ENCODE measurements at places on chromosomes 6 and 20.
A peak's percentile ranks its signal among the peaks of the same experiment; 100 is the strongest.

DNA sequence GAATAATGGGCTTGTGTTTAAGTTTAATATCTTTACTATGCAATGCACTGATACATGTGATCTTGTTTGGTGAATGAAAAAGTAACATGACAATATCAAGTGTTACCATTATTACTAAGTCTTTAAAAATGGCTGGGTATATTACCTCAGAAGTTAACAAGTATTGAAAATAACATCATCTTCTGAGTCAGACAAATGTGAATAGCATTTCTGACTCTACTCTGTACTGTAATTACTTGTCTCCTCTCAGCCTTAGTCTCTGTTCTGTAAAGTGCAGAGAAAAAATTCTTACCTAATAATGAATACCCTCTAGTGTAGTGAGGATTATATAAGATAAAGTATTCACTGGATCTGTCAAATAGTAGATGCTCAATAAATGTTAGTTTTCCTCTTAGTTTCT is 47.0 kb upstream of the GCLC start:
- no peak for DNase-seq

DNA sequence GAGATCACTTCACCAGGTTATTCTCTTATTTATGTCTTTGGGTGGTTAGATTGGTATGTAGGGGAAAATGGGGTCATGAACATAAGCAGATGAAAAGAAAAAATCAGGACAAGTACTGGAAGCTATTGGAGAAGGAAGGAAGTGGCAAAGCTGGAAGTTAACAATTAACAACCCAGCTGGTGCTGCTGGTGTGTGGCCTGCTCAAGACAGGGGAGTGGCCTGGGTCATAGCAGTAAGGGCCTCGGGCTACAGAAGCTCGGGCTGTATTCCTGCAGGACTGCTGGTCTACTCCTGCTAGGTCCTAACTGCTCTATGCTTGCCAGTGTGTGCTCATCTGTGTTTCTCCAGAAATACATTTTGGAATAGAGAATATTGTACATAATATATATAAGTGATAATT is 19.6 kb downstream of the MYLIP start:
- no peak for DNase-seq

- DNase-seq: no peak
Observed at GRCh38 chr20:50776122-50776817, 18.6 kb upstream of the BCAS4 start.

- DNase-seq: peak; percentile 65
Observed at GRCh38 chr6:35363293-35363750, 21.0 kb downstream of the PPARD start.

- no peak for DNase-seq
Observed at GRCh38 chr20:31919410-31920155, 32.3 kb downstream of the PDRG1 start.

- DNase-seq: no peak
Observed at GRCh38 chr6:108768792-108769524, 79.3 kb upstream of the ARMC2 start.

DNA sequence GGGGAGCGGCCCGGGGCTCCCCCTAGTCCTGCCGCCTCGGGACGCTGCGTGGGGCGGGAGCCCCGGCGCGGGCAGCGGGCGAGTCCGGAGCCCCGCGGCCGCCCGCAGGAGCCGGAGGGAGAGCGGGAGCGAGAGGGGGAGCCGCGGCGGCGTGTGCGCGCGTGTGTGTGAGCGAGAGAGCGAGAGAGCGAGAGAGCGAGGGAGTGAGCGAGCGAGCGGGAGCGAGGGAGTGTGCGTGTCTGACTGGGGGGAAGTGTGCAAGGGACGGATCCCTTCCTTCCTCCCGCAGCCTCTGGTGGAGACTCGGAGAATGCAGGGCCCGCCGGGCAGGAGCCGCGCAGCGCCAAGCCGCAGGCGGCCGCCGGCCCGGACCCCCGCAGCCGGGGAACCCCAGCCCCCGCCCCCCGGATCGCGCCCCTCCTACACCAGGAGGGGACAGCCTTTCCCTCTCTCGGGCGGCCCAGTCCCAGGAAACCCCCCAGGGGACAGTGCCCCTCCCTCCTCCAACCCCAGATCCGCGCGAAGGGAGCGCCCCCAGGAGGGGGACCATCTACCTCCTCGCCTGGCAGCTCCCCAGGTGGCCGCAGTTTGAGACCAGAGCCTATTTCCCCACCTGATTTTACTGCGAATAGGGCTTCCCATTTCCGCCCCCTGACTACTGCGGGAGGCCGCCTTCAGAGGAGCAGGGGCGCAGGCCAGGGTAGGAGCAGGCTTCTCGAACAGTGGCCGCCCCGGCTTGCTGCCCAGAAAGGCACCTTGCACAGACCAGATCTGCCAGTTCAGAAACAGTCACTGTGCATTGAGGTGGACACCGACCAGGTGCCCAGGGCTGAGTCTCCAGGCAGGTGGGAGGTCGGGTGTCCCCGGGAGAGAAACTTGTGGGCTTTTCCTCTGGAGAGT is at the start of gene CDH22:
Gene CDH22 (minus strand): TSS at position 241 of the 900 bp plus-strand sequence. CDS start 57,204 bp downstream, outside the sequence.
- DNase-seq: peak; percentile 22

DNA sequence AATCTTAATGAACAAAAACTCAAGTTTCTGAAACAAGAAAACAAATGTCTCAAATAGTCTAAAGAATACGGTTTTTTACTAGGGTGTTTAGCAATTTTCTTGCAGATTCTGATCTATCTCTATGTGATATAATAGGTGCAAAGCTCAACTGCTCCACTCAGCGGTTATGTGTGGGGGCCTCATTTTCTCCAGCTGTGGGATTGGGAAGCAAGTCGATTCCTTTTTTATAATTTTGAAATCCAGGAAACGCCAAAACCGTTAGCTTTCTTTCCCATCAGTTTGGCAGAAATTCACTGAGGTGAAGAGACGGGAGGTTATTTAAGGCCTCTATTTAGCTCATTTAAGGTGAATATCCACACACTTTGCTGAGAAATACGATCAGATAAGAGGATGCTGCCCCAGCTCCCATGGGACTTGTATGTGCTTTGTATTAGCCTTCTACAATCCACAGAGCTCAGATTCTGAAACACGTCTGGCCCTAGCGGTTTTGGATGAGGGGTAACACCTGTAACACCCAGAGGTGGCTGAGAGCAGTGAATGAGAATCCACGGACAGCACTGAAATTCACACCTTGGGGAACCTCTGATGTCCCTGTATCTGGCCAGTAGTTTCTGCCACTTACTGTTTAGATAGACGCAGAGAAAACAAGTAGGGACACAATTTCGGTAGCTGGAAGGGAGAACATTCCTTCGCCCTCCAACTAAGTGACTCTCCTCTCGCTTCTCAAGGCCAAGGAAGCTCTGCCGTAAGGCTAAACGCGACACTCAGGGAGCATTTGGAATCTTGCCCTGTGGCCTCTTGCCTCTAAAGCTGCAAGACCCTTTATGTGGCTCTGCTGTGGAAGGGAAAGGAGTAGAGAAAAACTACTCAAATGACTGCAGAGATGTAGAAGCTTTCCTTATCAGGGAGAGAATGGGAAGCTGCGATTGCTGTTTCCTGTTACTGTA is 6.5 kb upstream of the BCAS4 start:
- DNase-seq: peak; percentile 79

- DNase-seq: no peak
Observed at GRCh38 chr6:126199466-126199865, 140.4 kb upstream of the CENPW start.

GRCh38 chr6:85917522-85917921 is 274.8 kb upstream of the SYNCRIP start:
- no peak for DNase-seq

GRCh38 chr6:17429383-17430061 is 36.1 kb downstream of the CAP2 start:
- no peak for DNase-seq

DNA sequence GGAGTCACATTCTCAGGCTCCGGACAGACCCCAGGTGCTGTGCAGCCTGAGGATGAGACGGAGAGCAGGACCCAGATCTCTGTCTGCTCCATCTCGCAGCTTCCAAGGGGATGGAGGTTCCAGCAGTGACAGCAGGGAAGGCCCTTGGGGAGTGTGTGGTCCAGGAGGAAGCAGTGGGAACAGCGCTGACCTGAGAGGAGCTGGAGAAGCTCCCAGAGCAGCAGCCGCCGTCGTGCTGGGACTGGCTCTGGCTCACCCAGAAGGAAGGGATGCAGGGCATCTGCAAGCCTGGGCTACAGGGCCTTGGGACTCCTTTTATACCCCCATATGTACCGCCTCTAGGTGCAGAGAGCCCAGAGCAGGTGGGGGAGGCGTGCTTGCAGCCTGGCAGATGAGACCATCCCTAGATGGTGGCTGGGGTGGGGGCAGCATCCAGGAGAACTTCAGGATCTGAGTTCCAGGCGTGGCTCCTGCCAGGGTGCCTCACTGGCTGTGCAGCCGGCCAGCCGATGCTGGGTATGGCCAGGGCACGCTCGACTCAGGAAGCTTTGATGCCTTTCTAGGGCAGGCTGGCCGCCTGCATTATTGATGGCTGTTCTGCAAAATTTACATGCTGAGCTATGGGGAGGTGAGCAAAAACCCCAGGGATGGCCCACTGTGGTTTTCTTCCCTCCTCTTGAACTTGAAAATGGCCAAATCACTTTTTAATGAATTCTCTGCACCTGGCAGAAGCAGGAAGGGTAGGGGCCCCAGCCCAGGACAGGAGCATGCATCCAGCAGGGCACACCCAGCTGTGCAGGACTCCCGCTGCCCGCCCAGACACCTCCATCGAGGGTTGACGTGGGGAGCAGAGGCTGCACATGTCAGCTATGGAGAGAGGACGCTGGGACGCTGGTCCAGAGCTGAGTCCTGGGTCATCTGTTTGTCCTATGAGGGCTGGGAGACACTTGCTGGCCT is 179.6 kb downstream of the TAF4 start:
- DNase-seq: no peak

GRCh38 chr6:118992186-118992795 is 57.3 kb upstream of the MCM9 start:
- no peak for DNase-seq
